ENCODE measurements at places on chromosomes 7 and 10.
A peak's percentile ranks its signal among the peaks of the same experiment; 100 is the strongest.

DNA sequence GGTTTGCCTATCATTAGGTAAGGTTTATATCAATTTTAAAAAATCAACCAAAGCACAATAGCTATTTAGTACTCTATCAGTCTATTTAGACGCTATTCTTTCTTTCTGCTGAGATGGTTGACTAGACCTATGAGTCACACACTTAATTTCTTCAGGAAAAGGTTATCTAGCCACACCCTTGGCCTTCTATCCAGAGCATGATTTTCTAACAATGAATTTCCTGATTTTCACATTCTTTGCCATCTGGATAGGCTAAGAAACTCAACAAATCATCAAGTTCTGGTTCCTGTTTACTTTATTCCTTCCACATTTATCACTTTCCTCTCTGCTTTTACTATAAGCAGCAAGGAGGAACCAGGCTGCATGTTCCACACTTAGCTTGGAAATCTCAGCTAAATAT, 8.1 kb downstream of the PRPS1L1 start:
- no peak for DNase-seq

DNA sequence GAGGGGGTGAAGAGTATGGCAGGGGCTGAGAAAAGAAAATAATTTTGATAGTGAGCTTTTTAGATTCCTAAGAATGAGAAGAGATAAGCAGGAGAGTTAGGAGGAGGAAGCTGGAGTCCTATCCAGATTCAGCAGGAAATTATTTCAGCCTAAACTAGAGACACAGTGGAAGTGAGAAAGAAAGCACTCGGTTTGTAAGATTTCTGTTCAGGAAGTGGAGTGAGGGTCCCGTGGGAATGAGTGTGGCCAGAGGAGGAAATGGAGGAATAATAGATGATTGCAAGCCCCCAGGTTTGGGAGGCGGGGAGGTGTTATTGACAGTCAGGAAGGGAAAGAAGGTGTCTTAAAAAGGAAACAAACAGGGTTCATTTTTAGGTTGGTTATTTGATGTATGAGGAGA, 84.8 kb upstream of the NRP1 start:
- DNase-seq, result no peak

DNA sequence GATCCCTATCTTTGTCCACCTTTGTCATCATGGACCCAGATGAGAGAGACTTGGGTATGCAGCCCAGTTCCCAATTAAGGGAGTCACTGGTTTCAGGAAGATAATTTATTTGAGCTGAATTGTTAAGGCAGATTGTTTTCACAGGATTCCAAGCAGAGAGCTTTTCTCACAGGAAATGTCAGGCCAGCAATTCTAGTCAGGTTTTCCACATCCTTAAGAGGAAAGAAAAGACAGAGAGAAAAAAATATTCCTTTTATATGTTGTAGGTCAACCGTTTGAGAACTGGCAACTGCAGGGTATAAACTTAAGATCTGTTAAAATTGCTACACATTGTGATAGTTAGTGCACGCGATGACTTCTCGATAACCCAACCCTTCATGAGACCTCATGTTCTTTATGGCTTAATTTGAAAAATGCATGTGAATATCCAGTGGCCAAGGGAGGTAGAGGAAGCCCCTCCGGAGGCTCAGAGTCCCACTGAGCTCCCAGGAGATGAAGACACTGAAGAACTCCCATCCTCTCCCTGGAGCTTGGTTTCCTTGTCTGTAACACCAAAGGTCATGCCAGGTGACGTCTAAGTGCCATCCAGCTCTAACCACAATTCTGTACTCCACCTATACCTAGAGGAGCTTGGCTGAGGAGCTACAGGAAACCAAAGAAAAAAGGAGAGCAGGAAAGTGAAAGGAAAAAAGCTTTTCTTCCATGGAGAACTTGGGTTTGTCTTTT, 45.6 kb downstream of the MINDY4 start:
- DNase-seq, result no peak

GRCh38 chr10:4074545-4075407, 289.8 kb upstream of the KLF6 start:
- no peak for DNase-seq

GRCh38 chr7:99719996-99720769, 14.8 kb downstream of the CYP3A7 start:
- no peak for DNase-seq

- DNase-seq, result no peak
Measured at GRCh38 chr7:87517136-87517815, 41.8 kb upstream of the ABCB4 start.

GRCh38 chr7:1275451-1276381, 43.0 kb downstream of the UNCX start:
- DNase-seq, result no peak

DNA sequence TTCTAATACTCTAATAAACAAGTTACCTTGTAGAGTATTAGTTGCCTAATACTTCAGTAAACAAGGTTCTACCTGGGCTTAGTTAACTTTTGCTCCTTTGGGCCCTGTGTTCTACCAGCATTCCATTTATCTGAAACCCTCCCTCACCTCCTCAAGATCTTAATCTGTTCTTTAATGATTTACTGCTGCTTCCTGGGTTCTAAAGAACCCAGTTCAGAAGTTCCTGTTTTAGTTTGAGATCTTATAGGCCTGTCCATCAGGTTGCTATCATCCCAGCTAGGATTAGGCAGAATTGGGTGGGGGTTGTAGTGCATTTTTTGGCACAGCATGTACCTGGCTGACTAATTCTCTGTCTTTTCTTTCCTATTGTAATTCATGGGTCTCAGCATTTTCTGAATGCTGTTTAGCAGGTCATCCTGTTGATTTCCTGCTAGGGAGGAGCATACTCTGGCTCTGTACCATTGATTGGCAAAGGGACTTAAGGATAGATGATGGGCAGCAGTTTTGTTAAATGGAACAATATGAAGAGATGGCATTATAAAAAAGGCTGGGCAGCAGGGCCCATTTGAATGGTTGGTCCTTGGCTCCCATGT, 53.7 kb upstream of the TMEM248 start:
- DNase-seq, result no peak

DNA sequence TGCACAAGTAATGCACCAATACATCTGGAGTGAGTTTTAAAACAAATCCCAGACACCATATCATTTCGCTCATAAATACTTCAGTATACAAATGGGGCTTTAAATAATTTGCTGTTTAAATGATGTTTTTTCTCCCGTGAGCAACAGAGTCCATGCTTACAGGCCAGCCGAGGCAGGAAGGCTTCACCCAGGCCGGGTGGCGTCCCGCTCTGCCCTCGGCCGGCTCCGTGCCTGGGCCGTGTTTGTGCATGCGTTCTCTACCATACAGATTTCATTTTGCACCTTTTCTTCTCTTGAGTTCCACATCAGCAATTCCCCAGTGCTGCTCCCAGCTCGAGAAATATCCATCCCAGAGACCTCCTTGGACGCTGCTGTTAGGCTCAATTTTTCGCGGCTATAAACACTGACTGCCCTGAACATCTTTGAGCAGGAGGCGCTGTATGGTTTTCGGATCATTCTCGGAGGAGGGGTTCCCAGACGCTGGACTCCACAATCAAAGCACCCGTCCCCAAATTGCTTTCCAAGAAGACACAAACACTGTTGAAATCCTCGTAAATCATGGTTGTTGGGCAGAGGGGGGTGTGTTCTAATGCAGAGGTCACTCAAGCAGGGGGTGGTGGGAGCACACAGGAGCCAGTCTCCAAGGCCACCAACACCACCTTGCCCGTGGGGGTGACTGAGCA, 91.6 kb downstream of the MICALL2 start:
- DNase-seq, result no peak

GRCh38 chr7:1892011-1892965, 222.2 kb downstream of the ELFN1 start:
- DNase-seq, result no peak

GRCh38 chr10:127919418-127920271, 12.7 kb downstream of the PTPRE start:
- no peak for DNase-seq

DNA sequence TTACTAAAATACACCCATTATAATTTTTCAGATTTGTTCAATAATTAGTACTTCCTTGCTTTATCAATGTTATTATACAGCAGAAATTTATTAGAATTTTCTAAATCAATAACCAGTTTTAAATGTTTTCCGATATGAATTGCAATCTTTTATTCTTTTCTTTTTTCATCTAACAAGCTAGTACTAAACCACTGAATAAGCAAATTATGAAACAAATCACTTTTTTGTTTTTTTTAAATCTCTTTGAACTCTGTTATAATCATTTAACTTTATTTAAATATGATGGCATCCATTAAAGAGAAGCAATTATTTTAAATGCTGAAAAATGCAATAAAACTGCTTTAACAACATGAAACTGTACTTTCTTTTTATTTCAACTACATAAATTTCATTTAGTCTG, 59.7 kb downstream of the HYCC1 start:
- DNase-seq, result no peak

DNA sequence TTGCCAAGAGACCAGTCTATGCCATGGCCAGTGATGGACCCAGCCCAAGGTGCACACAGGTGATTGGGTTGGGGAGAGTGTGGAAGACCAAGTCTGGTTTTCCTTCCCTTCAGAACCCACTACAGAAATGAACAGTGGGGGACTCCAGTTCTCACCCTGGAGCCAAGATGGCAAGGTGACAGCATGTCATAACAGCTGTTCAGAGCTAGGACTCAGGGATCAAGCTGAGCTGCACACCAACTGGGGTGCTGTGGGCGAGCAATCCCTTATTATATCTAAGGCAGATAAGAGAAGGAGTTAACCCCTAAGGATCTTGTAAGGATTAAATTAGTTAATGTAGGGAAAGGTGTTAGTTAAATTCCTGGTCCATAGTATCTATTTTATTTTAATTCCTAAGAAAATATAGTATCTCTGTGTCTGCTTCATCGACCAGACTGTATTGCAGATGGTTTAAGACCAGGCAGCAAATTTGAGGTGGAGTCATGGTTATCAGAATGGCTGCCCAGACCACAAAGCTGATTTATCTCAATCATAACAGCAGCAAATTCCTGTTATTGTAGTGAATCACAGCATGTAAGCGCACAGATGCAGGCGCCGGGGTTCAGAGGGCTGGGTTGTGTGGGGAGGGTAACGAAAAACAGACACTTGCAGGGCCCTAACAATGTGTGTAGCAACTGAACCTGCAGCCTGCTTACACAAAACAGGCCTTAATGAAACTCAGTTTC, 208.7 kb upstream of the ZNF32 start:
- DNase-seq, result peak; percentile 66

DNA sequence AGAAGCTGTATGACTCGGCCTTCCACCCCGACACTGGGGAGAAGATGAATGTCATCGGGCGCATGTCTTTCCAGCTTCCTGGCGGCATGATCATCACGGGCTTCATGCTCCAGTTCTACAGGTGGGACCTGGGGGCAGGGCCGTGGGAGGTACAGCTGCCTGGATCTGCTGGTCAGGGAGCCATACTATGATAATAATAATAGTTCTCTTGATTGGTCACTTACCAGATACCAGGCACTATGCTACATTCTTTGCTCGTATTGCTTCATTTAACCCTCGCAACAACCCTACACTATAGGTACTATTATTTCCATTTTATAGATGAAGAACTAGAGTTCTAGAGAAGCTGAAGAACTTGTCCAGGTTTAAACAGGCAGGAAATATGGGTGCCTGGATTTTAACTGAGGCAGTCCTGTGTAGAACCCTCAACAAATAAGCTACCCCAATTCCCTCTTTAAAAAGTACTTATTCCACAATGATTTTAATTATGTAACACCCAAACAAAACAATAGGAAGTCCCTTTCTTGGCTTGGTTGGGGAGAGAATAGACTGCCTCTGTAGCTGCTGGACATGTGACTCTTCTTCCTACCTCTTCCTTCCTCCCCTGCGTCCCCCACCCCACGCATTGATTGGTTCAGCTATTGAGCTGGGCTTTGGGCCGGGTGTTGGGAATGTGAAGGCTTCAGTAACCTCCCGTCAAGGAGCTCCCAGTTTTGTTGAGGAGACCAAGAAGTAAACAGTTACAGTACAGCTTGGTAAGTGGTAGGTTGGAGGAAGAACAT, 12.8 kb downstream of the SFXN2 start:
- no peak for DNase-seq

GRCh38 chr7:13963925-13964324, 25.5 kb downstream of the ETV1 start:
- DNase-seq, result no peak
